Activated CD8-positive, alpha-beta T cell treated with anti-CD3 and anti-CD28 coated beads for 36 hours (primary cell): ENCODE measurements at places on chromosomes 5 and 9. TPM values are rescaled to one million over a fixed set of nuclear protein-coding genes. Genes with fewer than 3 reads are reported as not detected.

The WHRN gene
- total RNA-seq: 14.9 TPM

The CDX1 gene
- not detected for total RNA-seq

The UBLCP1 gene
- 30.6 TPM for total RNA-seq

The ADGRD2 gene
- total RNA-seq: not detected

The SV2C gene
- total RNA-seq: 0.07 TPM

The ARSK gene
- 5.0 TPM for total RNA-seq

The TAF11L5 gene
- not detected for total RNA-seq

The LVRN gene
- total RNA-seq: 0.29 TPM

The CERCAM gene
- total RNA-seq: 3.5 TPM

The KIAA1958 gene
- 14.9 TPM for total RNA-seq

The STARD4 gene
- total RNA-seq: 132 TPM

The PCDHA1 gene
- total RNA-seq: not detected
